ENCODE measurements at places on chromosomes 4 and X. TPM values are rescaled to one million over a fixed set of nuclear protein-coding genes. Genes with fewer than 3 reads are reported as not detected.

Gene LDB2
- 146 TPM for total RNA-seq

Gene VGLL1
- total RNA-seq: not detected

DNA sequence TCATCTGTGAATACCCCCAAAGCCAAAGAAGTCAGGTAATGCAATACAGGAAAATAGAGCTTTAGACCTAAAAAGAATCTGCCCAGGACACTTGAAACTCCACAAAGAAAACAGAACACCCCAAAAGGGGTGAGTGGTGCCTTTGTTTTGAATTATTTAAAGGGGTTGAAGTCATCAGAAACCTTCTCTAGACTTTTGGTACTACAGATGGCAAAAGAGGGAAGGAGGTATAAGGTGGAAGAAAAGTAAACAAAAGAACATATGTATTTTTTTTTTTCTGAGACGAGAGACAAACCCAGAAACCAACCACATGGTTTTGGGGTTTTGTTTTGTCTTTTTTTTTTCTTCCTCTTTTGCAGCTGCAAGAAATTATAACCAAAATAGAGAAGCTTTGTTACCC, 1477.8 kb downstream of the C4orf33 start:
- no peak for DNase-seq

GRCh38 chrX:107484002-107484726, 34.7 kb downstream of the FRMPD3 start:
- DNase-seq: no peak

DNA sequence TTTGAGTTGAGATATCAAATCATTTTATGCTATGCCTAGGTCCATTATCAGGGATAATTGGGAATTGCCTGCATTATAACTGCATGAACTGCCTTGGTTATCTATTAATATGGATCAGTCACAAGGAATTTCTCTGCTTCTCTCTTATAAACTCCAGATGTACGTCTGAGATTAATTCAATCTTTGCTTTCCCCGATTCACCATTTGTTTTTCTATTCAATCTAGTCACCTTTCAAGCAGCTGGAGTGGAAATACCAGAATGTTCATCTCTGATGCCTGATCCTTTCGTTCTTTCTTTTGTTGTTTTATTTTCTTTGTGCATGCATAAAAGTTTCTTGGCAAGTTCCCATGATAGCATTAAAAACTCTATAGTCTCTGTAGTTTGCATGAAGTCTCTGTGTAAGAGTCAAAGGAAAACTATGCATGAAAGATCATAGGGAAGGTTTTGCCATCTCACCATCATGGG, 22.6 kb downstream of the SYNPO2 start:
- DNase-seq: no peak
